ENCODE measurements at places on chromosomes 7 and 10.

DNA sequence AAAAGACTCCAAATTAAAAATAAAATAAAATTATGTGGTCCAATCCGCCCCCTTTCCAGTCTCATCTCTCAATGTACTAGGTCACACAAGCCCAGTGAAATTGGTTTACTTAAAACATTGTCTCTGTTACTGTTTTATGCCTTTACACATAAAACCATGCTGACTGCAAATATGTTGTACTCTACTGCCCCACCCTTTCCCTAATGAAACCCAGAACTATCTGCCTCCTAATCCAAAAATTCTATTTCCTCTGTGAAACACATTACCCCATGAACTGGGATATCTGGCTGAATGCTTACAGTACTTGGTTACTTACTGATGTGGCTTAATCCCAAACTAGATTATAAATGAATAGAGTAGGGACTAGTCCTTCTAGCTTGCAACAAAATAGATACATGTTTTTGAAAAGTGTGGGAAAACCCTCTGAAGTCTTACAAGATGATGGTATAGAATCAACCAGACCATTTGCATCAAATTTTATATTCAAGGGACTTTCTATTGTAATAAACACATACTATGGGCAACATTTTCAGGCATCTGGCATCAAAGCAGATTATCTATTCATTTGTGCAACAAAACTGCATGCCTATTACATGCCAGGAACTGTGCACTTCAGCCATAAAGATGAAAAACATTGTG lies 10.0 kb upstream of the KMT2E start:
- DNase-seq: no peak

- no peak for DNase-seq
Observed at GRCh38 chr10:133079836-133080682, 7.7 kb upstream of the ADGRA1 start.

DNA sequence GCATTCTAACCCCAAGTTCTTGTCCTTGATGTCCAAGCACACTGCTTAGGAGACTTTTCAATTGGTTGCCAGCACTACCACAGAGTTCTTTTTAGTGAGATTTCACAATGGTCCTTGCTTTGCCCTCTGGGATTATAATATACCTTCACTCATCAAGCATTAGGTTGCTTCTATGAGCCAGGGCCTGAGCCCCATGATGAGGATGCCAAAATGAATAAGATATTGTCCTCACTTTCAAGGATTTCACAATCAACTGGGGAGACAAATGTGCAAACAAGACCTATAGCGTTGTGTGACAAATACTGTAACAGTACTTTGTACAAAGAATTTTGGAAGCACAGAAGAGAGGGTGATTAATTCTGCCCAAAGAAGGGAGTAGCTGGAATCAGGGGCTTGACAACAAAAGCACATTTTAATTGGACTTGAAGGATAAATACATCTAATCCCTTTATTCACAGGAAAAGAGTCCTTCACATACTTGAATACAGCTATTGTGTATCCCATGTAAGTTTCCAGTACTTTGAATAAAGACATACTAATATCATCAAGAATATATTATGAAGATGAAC lies 263.6 kb upstream of the LRRN3 start:
- DNase-seq: no peak

DNA sequence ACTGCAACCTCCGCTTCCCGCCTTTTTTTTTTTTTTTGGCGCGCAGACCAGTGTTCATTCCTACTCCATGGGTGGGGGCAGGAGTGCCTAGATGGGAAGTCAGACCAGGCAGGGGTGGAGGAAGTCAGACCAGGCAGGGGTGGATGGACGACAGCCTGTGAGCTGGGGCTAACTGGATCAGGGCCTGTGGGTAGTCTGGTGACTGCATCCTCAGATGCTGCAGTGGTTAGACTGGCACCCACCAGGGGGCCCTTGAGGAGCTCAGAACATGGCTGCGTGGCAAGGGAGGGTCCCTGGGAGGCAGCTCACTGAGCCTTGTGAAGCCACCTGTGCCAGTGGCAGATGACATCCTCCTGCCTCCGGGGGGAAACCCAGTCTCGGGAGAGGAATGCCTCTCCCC lies 35.1 kb downstream of the RCC1L start:
- no peak for DNase-seq

GRCh38 chr7:23349484-23350157 lies 50.5 kb downstream of the MALSU1 start:
- DNase-seq: no peak

DNA sequence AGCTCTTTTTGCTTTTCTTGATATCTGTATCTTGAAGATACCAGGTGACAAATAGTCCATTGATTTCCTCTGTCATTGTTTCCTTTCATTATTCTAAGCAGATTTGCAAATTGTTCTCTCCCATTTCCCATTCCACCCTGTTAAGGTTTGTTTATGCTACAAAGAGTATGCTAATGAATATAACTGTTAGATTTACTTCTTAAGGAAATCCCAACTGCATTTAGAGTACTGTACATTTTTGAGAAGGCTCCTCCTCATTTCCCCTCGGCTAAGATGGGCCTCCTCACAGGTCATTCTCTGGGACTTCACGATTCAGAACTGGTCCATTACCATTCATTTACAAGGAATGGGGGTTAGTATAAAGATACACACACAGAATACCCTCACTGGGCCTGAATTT lies 15.6 kb downstream of the AUTS2 start:
- DNase-seq: no peak

GRCh38 chr7:158596309-158596708 lies 8.7 kb upstream of the PTPRN2 start:
- DNase-seq: no peak

- no peak for DNase-seq
Observed at GRCh38 chr10:31129271-31129670, 97.6 kb upstream of the ZNF438 start.

DNA sequence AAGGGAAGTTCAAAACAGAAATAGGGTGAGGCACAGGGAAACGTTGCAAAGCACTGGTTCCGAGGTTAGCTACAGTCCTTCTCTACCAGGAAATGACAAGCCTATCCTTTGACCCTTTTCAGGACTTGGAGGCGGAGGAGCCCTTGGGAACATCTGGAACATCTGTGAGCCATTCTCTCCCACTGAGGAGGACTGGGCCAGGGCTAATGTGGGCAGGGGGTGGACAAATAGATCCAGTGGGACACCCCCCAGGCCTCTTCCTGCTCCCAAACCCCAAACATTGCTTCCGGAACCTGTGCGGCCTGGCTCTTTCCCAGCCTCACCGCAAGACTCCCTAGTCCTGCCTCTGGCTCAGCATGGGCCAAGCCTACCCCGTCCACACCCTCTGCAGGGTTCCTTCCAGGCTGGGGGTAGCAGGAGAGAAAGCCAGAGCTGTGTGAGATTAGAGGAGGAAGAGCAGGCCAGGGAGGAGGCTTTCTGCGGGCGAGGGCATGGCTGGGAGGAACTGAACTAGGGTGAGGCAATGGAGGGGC lies 36.5 kb downstream of the GHRHR start:
- no peak for DNase-seq

DNA sequence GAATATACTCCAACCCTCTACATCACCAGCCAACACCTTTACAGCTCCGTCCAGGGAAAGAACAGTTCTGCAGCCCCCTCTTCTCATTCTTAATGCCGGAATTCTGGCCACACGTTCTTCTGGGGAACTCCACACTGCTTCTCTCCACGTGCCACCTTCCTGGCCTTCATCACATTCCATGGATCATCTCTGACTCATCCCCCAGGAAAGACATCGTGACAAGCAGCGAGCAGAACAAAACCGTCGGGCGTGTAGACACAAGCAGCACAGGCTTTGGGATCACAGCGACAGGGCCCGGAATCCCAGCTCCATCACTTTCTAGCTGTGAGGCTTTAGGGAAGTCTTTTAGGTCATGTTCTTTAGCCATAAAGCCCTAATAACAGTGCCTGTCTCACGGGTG lies 590.3 kb upstream of the FOXK1 start:
- DNase-seq: no peak

GRCh38 chr7:2007551-2007950 lies 225.2 kb downstream of the MAD1L1 start:
- DNase-seq: no peak

DNA sequence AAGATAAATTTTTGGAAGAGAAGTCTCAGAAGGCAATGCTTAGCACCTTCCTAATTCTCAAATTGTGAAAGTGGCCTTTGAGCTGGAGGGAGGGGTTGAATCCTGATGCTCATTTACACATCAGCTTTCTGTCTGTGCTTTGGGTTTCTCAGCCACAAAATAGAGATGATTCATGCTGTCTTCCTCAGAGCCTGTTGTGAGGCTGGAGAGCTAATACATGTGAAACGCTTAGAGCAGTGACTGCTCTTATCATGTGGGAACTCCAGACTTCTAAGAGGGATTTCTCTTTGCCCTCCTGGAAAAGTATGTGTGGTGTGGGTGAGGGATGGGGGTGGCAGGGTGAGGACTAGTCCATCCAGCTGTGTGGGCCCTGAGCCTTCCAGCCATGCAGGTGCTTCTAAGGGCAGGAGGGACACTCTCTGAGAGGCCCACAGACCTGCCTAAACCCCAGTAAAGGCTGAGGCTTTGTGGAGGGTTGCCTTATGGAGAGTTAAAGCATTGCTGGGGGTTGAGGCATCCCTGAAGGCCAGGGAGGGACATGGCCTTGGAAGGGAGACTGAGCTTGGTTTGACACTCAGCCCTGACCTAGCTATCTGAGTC lies 4.8 kb upstream of the EVX1 start:
- DNase-seq: no peak

DNA sequence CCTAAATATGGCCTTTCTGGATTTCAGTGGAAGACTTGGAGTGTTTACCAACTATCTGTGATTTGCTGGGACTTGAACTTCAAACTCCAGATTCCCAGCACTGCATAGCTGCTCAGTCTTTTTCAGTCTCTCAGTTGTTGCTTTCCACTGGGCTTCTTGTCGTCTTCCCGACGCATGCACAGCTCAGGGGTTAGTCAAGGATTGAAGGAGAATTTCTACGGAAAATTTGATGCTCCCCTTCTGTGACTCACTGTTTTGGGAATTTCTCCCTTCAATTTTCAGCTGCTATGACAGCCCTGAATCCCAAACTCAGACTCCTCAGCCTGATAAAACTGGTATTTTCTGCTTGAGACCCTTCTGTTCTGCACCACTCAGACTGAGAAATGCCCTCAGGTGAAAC lies 91.7 kb downstream of the CYP26A1 start:
- no peak for DNase-seq

GRCh38 chr7:130902755-130903357 lies 168.8 kb upstream of the KLF14 start:
- DNase-seq: no peak

- no peak for DNase-seq
Observed at GRCh38 chr7:90773269-90773668, 177.1 kb downstream of the CDK14 start.

DNA sequence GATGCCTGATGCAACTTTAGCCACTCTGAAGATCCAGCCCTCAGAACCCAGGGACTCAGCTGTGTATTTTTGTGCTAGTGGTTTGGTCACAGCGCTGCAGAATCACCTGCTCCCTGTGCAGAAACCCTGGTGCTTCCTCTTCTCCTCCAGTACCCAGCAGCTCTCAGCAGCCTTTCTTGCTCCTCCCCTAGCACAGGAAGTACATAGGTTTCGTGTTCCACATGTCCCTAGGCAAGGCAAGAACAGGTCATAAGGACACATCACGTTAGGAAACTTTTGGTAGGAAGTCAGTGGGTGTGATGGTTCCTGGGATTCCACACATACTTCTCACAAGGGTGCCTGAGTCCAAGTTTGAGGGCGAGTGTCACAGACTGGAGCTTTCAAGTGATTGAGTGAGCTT lies 167.9 kb upstream of the PRSS1 start:
- DNase-seq: no peak

GRCh38 chr7:36961097-36961496 lies 236.8 kb upstream of the AOAH start:
- no peak for DNase-seq
